ENCODE measurements at places on chromosomes 2 and 18. TPM values are rescaled to one million over a fixed set of nuclear protein-coding genes. Genes with fewer than 3 reads are reported as not detected.

Gene HTR2B
- total RNA-seq, result 6.0 TPM

Gene TXNDC2
- total RNA-seq, result under 0.01 TPM

Gene ABCG5
- total RNA-seq, result not detected

Gene MC5R
- not detected for total RNA-seq

Gene TMEM17
- 1.8 TPM for total RNA-seq

Gene RTP5
- not detected for total RNA-seq

Gene RPL31
- total RNA-seq, result 2,106 TPM

Gene CDCA7
- 0.43 TPM for total RNA-seq

Gene RND3
- total RNA-seq, result 606 TPM

Gene UGT1A3
- not detected for total RNA-seq

Gene DLX2
- not detected for total RNA-seq

Gene SLC5A7
- total RNA-seq, result not detected

Gene ANKRD62
- total RNA-seq, result not detected

Gene GATA6
- total RNA-seq, result 28.6 TPM

Gene ODC1
- 91.2 TPM for total RNA-seq

Gene SDC1
- total RNA-seq, result 16.8 TPM

Gene GALNT14
- total RNA-seq, result not detected

Gene SAG
- total RNA-seq, result not detected
